Kidney (tissue), 22 donors: ENCODE measurements at places on chromosomes 6 and 20.
A peak's percentile ranks its signal among the peaks of the same experiment; 100 is the strongest.

DNA sequence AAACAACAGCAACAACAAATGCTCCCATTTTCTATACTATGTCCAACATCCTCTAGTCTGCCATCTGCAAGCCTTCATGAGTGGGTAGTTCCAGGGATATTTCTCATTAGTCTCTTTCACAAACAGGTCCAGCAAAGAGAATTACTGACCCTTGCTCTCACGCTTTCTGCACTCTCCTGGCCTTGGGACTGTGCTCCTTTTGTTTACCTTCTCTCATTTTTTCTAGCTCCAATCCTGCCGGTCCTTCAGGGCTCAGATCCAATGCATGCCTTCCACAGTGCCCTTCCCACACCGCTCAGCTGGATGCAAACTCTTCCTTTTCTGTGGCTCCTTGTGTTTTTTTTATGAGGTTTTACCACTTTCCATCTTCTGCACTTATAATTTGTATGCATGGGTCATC lies 47.2 kb downstream of the ADTRP start:
- DNase-seq = no peak

- no peak for DNase-seq
Observed at GRCh38 chr6:13417431-13417830, 70.0 kb downstream of the GFOD1 start.

DNA sequence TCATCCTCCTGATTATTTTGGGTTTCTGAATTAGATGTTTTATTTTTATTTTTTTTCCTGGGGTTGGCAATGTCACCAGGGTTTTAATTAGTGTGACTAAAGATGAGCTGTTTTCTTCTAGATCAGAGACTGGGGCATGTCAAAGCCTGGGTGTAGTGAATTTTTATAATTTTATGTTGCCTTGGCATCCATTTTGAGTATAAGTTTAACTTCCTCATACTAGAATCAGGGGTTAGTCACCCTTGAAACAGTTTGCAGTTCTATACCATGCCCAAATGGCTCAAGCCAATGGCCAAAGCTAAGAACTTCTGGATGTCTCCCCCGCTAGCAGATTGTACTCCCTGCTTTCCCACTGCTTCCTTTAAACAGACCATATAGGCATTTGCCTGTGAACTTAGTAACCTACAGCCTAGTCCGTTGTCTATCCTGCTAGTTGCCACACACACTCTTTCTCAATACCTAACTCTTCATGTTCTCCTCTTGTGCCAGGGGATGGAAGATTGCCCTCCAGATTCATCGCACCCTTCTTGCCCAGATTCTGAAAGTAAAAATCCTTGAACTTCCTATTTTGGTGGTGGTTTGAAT lies 54.5 kb downstream of the KIAA0408 start:
- no peak for DNase-seq

DNA sequence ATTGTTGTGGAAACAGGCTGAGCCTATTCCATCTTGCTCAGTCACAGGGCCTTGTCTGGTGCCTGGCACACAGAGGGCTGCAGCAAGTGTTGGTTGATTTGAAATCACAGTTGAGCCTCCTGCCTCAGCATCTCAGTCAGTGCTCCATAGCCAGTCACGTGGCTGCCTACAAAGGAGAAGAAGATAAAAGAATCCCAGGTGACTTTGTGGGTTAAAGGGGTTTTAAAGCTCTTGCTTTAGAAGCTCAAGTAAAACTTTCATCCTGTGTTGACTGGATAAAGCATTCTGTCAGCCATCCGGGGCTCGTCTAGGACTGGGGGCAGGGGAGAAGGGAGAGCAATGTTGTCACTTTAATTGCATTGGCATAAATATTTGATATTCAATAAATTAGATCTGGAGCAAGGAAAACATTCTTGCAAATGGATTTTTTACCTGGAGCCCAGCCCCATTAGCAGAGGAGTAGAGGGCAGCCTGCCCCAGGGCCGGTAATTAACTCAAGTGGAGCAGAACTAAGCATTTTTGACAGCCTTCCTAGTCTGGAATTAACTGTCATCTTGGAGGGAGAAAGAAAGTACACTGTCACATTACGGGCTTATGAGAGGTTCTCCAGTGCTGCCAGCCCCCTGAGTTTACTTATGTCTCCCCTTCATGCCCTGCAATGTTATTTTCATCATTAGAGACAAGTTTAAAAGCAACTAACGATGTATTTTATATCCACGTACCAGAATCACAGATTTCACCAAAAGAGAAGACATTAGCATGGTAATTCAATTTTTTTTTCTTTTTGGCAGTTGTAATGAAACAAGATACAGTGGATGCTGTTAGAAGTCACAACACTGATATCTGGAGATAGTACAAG lies 71.7 kb upstream of the GTSF1L start:
- DNase-seq = peak; percentile 48

DNA sequence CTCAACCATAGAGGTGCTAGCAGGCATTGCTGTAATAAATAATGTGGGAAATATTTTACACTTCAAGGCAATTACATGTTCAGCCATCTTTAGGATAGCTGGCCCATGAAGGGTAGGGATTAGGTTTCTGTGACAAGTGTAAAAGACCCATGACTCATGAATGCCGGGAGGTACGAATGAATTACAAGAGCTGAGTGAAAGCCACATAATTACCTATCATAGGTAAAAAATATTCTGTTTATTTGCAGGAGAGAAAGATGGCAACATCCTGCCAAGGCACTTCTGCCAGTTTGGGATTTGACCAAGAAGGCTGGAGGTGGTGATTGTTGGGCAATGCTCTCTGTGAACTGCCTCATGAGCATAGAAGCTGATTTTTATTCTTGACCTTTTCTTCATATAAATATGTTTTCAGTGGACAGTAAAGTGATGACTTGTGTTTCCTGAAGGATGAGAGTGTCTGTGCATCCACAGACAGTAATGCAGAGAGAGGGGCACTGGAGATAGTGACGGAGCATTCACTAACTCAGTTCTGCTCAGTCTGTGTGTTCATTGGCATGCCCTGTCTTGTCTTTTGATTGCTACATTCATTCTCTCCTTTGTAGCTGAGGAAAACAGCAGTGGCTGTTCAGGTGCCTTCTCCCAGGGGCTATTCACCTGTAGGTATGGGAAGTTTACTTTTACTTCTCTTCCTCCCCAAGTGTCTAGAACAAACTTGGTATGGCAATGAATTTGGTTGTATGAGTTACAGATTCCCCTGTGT lies 481.1 kb downstream of the TFAP2B start:
- no peak for DNase-seq

- DNase-seq = no peak
Observed at GRCh38 chr20:31890646-31891045, 20.2 kb downstream of the TTLL9 start.

- no peak for DNase-seq
Observed at GRCh38 chr20:58194175-58194791, 34.2 kb downstream of the ANKRD60 start.

DNA sequence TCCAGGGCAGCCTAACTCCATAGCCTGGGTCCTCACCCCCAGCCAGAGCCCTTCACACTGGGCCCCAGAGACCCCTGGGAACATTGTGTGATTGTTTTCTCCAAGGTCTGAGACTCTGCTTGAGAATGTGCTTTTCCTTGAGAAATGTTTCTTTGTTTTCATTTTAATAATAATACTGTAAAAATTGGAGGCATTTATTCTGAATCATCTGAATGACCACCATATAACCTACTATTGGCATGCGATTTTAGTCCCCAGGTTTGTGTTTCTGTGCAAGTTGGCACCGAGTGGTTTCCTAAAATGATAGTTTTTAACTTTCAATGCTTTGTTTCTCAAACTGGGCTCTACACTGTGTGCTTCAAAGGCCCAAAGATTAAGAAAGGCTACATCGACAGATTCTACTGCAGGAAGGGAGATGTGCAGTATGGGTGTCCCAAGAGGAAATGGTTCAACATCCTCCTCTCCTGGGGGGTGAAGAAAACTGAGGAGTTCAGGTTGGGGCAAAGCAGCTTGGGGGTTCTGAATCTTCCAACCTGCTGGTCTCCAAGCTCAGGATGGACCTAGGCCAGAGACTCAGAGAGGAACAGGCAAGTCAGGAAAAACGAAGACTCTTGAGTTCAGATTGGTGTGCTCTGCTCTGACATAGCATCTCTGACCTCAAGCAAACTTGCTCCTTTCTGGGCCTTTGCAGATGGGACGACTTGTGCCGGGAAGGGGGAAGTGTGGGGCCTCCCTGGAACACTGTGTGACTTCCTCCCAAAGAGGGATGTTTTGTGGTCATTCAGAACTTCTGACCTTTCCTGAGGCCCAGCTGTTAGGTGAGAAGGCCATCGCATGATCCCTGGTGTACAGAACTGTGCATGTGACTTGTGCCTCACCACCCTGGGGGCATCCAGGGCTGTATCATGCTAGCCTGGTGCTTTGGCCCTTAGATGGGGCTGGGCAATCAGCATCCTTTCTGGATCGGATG lies 31.0 kb downstream of the DAAM2 start:
- DNase-seq = no peak
